ENCODE measurements at places on chromosomes 2 and 18. TPM values are rescaled to one million over a fixed set of nuclear protein-coding genes. Genes with fewer than 3 reads are reported as not detected.

- no peak for DNase-seq
Observed at GRCh38 chr2:122627388-122627787, 871.9 kb downstream of the TSN start.

DNA sequence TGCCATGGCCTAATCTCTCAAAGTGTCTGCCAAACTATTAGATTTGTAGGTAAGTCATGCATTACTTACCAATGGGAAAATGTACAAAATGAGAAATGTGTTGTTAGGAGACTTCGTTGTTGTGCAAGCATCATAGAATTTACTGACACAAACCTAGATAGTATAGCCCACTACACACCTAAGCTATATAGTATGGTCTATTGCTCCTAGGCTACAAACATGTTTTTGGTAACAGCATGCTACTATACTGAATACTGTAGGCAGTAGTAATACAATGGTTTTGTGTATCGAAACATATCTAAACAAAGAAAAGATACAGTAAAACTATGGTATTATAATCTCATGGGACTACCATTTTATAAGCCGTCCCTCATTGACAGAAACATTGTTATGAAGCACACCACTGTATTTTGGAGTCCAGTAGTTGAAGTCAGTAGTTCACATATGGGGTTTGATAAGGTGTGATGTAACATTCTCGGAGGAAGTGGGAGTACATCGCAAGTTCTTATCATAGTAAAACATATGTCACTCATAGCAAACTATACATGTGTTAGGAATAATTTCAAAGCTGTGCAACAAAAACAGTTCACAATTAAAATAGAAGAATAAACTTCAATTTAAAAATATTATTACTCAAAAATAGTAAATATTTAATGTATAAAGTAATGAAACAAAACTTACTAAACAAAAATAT lies 12.0 kb upstream of the GTF2A1L start:
- no peak for DNase-seq

DNA sequence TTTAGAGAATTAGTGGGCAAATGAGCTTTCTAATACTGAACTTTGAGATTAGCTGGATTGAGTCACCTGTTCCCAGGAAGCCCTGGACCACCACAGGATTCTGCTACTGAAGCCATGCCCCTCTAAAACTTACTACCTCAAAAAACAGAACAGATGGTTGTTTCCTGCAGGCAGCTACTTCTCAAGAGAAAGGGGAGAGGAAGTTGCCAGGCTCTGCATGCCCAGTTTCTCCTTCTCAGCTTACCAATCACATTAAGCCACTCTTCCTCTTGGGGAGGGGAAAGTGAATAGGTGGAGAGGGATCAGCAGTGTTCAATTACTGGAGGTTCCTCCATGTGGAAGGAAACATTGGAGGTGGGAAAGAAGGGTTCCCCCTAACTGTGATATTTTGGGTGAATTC lies 24.9 kb upstream of the C1GALT1C1L start:
- DNase-seq = no peak

GRCh38 chr18:63514888-63515678 lies 27.1 kb upstream of the SERPINB12 start:
- no peak for DNase-seq

GRCh38 chr2:55864351-55865084 lies 59.1 kb downstream of the EFEMP1 start:
- no peak for DNase-seq

GRCh38 chr2:38565333-38565732 lies 37.4 kb downstream of the HNRNPLL start:
- no peak for DNase-seq

- DNase-seq = no peak
Observed at GRCh38 chr2:240604291-240604938, 17.9 kb downstream of the CAPN10 start.

GRCh38 chr2:169464882-169465281 lies 14.4 kb upstream of the BBS5 start:
- DNase-seq = no peak

DNA sequence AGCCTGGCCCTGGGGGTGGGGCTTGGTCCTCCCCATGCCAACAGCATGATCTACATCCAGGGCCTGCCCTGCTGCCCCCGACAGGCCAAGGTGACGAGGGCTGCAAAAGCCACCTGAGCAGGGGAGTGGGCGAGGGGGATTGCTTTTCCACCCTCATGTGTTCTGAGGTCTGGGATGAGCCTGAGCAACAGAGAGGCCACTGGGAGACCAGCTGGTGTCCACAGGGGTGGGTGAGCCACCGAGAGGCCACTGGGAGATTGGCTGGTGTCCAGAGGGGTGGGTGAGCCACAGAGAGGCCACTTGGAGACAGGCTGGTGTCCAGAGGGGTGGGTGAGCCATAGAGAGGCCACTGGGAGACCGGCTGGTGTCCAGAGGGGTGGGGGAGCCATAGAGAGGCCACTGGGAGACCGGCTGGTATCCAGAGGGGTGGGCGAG lies 147.4 kb upstream of the GPC1 start:
- no peak for DNase-seq

GRCh38 chr2:144607099-144607498 lies 87.2 kb upstream of the ZEB2 start:
- no peak for DNase-seq

DNA sequence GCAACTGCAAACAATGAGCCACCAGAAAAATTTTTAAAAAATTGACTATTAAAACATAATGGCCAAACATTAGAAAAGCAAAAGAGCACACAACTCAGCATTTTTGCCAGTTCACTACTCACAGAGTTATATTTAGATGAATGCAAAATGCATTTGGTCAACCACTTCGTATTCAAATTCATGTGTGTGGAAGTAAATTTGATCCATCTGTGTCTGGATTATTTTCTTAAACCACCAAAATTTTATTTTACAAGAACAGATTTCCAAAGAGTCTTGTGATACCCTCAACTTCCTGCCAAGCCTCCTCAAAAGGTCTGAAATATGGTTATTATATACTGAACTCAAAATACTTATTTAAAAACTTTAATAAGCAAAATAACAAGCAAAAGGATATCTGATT lies 57.4 kb downstream of the PPP1R1C start:
- DNase-seq = no peak

C2orf66 gene
- total RNA-seq = not detected

FOXD4L1 gene
- total RNA-seq = not detected

FOXI3 gene
- total RNA-seq = not detected

IL1B gene
- total RNA-seq = 16.5 TPM

KRTCAP3 gene
- total RNA-seq = 29.3 TPM

OTOS gene
- not detected for total RNA-seq

Measured in esophagus squamous epithelium (tissue), 5 donors.